ENCODE measurements at places on chromosomes 12 and 14.

DNA sequence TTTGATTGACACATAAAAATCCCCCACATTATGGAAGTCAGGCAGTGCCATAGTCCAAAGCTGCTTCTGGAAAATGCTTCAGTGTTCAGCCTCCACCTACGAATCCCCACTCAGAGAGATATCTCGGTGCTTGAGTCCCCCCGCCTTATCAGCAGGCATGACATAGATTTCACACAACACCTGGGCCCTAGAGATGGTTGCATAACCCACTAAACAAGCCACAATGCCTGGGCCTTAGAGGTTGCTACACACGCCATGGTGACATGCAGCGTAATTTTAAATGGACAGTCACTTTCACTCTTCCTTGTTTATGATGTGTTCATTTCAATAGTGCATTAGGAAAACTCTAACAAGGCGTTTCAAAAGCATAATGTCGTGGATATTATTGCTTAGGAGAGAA is 38.0 kb downstream of the CCDC60 start:
- DNase-seq, result no peak

DNA sequence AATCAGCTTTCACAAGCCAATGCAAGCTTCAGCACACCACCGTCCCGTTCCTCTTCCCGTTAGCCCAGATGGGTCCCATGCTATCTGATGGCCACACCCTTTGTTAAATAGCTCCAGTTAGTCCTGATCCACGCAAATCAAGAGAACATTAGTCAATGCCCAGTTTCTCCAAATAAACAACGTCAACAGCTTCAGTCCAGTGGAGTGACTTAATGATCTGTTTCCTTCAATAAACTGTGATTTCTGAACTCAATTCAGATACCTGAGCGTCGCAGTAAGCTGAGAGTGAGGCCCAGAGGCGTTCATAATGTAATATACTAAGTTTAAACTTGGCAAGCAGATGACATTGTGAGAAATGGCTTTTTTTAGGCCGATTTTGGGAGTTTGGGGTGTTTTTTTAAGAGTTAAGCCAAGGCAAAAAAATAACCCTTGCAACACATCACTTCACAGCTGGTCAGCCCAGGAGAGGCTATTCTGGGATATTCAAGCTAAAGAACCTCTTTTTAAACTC is 112.3 kb downstream of the ZFP36L1 start:
- DNase-seq, result no peak

DNA sequence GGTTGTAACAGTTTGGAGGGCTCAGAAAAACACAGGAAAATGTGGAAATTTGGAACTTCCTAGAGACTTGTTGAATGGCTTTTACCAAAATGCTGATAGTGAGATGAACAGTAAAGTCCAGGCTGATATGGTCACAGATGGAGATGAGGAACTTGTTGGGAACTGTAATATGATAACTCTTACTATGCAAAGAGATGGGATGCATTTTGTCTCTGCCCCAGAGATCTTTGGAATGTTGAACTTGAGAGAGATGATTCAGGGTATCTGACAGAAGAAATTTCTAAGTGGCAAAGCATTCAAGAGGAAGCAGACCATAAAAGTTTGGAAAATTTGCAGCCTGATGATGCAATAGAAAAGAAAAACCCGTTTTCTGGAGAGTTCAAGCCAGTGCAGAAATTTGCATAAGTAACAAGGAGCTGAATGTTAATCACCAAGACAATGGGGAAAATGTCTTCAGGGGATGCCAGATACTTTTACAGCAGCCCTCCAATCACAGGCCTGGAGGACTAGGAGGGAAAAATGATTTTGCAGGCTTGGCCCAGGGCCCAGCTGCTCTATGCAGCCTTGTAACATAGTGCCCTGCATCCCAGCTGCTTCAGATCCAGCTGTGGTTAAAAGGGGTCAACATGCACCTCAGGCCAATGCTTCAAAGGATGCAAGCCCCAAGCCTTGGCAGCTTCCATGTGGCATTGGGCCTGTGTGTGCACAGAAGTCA is 572.7 kb upstream of the ATP2B1 start:
- DNase-seq, result no peak

DNA sequence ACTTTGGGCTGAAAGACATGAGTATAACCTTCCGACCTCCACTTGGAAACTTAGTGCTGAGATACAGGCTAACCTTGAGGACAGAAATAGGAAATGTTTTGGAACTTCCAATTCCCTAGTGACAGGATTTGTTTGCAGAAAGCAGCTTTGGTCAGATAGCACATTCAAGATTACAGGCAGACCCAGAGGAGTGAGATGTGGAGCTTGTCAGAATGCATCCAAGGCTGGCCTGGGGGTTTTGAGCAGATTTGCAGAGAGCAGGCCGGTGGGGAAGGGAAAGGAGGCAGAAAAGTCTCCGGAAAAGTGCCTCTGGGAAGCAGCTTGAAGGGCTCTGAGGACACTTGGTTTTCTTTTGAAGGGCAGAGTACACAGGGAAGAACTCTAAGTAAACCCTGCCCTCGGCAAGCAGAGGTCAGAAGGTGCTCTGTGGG is 180.3 kb downstream of the ETV6 start:
- DNase-seq, result no peak
